ENCODE measurements at places on chromosomes 13 and 19. TPM values are rescaled to one million over a fixed set of nuclear protein-coding genes. Genes with fewer than 3 reads are reported as not detected.

DNA sequence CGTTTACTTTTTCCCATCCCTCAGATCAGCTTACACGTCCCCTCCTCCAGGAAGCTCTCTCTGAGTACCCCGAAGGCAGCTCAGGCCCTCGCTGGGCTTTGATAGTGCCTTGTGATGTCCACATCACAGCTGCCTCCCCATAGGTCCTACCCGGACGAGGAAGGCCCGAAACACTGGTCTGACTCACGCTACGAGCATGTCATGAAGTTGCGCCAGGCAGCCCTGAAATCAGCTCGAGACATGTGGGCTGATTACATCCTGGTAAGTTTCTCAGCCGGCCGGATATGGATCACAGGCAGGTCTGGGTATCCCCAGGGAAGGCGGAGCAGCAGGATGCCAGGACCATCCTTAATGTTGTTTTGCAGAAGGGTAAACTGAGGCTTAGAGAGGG lies 4.8 kb downstream of the COLGALT1 start:
- H3K4me1 ChIP-seq, result peaks cover 1% of the 10 kb centered on the region
- no peak overlapping the region for H3K4me3 ChIP-seq
- peak overlapping the region; percentile 0 for H3K27ac ChIP-seq
- DNase-seq, result no peak

DNA sequence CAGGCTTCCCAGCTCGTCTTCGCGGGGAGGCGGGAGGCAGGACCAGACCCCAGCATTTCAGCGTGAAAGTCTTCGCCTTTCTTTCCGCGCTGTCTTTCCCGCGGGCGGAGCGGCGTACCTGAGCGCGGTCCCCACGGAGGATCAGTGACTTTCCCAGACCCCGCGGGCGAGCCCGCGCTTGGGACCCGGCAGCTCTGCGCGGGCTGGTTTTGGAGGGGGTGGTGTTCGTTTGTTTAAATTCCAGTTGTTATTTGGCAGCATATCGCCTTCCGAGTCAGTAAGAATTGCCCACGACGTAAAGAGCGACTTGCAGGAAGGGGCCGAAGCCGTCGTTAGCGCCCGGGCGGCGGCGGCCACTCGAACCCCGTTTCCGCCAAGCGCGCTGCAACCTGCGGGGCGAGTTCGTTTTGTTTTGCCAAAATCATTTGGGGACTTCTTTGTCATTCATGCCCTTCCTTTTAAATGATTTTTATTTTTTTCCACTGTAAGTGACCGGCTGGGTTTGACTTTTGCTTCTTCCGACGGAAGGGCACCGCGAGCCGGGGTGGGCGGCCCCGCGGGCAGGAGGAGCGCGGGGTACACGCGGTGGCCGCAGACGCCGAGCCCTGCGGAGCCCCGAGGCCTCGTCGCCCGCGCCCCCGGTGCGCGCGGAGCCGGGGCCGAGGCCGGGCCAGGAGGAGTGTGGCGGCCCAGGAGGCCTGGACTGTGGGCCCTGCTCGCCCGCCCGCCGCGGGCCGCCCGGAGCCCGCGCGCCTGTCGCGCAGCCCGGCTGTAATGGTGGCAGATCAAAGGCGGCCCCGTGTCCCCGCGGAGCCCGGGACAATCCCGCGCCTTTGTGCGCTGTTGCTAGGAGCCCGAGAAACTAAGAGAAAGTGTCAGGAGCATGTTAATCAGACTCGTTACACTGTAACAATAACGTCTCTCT lies 75.9 kb downstream of the ZIC5 start:
- peaks cover 9% of the 10 kb centered on the region for H3K4me1 ChIP-seq
- peak overlapping the region; percentile 12 for H3K4me3 ChIP-seq
- H3K36me3 ChIP-seq, result no peaks in the 10 kb centered on the region
- DNase-seq, result no peak

- peak overlapping the region; percentile 47 for H3K27ac ChIP-seq
- H3K36me3 ChIP-seq, result no peaks in the 10 kb centered on the region
- H3K4me1 ChIP-seq, result peaks cover 25% of the 10 kb centered on the region
- DNase-seq, result no peak
- no peaks in the 10 kb centered on the region for H3K27me3 ChIP-seq
- H3K4me3 ChIP-seq, result no peak overlapping the region
Measured at GRCh38 chr13:33228648-33229445, 56.7 kb downstream of the STARD13 start.

ZSCAN5C gene
- polyA plus RNA-seq, result not detected

All from testis (tissue), 5 donors.